ENCODE measurements at places on chromosomes 6 and 20. TPM values are rescaled to one million over a fixed set of nuclear protein-coding genes. Genes with fewer than 3 reads are reported as not detected.
A peak's percentile ranks its signal among the peaks of the same experiment; 100 is the strongest.

- DNase-seq, result no peak
Observed at GRCh38 chr6:129920103-129920798, 59.1 kb upstream of the TMEM244 start.

GRCh38 chr6:138815221-138815620 is 19.3 kb downstream of the ECT2L start:
- no peak for DNase-seq

GRCh38 chr20:4084721-4085120 is 69.4 kb upstream of the RNF24 start:
- DNase-seq, result no peak

- DNase-seq, result no peak
Observed at GRCh38 chr20:25437153-25437581, 29.7 kb downstream of the GINS1 start.

DNA sequence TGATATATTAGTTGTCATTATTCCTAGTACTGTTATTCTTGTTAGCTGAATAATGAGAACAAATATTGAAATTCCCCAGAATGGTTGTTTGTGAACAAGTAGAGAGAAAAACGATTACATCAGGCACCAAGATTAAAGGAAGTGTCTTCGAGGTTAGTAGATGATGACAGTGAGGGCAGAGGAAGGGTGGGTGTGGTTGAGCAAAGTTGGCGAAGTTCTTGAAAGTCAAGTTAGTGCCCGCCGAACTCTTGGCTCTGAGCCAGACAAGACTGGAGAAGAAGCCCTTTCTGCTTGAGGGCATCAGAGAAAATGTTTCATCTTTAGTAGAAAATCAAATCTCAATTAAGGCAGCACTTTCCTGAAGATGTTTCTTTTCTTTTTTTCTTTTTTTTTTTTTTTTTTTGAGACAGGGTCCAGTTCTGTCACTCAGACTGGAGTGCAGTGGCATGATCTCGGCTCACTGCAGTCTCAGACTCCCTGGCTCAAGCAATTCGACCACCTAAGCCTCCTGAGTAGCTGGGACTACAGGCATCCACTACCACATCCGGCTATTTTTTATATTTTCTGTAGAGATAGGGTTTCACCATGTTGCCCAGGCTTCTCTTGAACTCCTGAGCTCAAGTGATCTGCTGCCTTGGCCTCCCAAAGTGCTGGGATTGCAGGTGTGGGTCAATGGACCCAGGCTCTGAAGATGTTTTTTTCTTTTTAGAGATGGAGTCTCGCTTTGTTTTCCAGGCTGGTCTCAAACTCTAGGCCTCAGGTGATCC is 77.1 kb downstream of the SGK1 start:
- no peak for DNase-seq

- peak; percentile 71 for DNase-seq
Observed at GRCh38 chr6:98842342-98843180, 8.2 kb downstream of the POU3F2 start.

GRCh38 chr6:104828478-104828877 is 31.2 kb downstream of the HACE1 start:
- DNase-seq, result no peak

DNA sequence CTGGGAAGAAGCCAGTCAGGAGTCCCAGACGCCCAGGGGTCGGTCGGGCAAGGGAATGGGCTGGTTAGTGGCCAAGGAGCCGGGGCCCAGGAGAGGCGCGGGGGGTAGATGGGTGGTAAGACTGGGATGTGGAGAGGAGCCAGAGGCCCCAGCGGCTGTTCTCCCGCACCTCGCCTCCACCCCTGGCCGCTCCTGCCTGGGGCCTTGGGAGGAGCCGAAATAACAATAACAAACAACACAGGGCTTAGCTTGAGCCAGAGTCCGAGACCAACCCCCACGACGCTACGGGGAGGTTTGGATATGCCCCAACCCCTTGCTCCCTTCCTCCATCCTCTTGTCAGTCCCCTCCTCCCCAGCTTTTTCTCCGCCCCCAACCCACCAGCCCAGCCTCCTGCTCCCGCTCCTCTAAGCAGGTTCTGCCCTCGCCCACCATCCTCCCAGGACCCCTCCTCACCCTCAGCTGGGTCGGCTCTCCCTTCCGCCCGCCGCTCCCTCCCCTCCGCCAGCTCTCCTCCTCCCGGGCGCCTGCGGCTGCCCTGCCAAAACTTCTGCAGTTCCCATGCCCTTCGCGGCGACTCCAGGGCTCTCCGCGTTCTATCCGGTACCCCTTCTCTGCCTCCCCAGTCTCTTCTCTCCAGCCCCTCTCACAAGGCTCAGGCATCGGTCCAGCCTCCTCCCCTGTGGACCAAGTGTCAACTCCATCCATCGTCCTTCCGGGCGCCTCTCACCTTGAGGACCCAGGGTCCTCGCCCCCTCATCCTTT is 1.1 kb downstream of the RNF39 start:
- peak; percentile 28 for DNase-seq

DNA sequence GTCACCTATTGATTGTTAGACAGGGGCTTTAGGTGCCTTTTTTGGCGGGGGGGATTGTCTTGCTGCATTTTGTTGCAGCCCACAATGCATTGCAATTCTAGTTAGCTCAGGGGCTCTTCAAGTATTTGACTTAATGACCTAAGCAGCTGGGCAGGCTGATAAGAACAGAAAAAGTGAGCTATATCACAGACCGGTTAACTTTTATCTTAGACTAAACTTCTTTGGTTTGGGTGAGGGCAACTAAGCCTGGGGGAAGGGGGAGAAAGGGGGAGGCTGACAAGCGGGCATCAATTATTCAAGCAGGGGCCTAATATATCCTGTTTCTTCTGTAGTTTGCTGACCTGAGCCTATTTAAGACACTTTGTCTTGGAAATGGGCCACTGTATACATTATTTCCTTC is 66.0 kb upstream of the GPR6 start:
- DNase-seq, result no peak

The SNPH gene
- 34.5 TPM for total RNA-seq

The DDAH2 gene
- 266 TPM for total RNA-seq

The OPN5 gene
- total RNA-seq, result not detected

Measured in glutamatergic neuron (in vitro differentiated cells).